ENCODE measurements at places on chromosomes 7 and 10. TPM values are rescaled to one million over a fixed set of nuclear protein-coding genes. Genes with fewer than 3 reads are reported as not detected.

DNA sequence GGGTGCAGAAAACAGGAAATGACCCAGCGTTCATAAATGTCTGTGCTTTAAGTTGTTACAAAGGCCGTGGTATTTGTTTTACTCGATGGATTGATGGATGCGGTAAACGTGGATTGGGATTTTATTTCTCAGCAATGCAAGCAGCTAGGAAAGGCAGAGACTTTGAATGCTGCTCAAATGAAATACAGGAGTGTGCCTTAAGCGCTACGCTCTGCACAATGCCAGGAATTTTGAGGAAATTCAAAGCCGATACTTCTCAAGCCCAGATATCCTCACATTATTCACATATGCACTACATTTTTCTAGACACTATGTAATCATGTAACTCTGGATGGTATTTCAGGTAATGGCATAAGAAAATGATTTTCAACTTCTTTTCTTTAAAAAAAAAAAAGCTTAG, 514.3 kb upstream of the ADARB2 start:
- H3K27me3 ChIP-seq: no peaks in the 10 kb centered on the region
- no peaks in the 10 kb centered on the region for H3K4me1 ChIP-seq
- no peak overlapping the region for H3K4me3 ChIP-seq
- DNase-seq: no peak
- H3K36me3 ChIP-seq: no peaks in the 10 kb centered on the region

DNA sequence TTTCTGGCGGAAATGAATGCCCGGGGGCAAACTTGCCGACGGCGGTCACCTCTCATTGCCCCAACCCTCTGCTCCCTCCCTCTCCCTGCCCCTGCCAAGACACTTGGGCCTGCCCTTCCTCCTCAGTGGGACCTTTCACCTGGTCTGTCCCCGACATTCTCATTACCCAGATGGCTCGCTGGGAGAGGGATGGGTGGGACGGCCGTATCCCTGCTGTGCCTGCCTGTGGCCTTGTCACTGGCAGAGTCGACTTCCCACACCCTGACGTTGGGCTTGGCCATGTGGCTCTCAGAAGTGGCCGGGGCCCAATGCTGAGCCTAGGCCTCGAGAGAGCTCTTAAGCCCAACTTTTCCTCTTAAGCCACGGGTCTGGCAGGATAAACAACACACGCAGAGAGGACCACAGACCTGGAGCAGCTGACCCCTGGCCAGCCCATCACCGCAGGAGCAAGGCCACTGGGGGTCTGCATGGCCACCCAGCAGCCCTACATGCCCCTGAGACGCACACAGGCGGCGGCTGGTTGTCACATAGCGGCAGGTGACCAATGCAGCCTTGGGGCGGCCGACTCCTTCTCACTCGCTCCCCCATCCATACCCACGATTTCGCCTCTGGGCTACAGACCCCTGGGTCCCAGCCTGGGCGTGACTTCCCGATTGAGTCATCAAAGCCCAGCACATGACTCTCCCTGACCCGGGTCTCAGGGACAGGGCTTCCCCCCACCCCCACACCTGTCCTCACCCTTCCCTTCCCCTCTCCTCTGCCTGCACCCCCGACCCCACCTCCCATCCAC, 40.1 kb downstream of the SLC29A4 start:
- H3K27ac ChIP-seq: no peak overlapping the region
- no peaks in the 10 kb centered on the region for H3K4me1 ChIP-seq
- no peak for DNase-seq
- peaks cover 96% of the 10 kb centered on the region for H3K36me3 ChIP-seq

- H3K27ac ChIP-seq: no peak overlapping the region
- no peaks in the 10 kb centered on the region for H3K36me3 ChIP-seq
- H3K4me3 ChIP-seq: no peak overlapping the region
- no peak for DNase-seq
Observed at GRCh38 chr7:124550036-124550435, 215.6 kb downstream of the GPR37 start.

DNA sequence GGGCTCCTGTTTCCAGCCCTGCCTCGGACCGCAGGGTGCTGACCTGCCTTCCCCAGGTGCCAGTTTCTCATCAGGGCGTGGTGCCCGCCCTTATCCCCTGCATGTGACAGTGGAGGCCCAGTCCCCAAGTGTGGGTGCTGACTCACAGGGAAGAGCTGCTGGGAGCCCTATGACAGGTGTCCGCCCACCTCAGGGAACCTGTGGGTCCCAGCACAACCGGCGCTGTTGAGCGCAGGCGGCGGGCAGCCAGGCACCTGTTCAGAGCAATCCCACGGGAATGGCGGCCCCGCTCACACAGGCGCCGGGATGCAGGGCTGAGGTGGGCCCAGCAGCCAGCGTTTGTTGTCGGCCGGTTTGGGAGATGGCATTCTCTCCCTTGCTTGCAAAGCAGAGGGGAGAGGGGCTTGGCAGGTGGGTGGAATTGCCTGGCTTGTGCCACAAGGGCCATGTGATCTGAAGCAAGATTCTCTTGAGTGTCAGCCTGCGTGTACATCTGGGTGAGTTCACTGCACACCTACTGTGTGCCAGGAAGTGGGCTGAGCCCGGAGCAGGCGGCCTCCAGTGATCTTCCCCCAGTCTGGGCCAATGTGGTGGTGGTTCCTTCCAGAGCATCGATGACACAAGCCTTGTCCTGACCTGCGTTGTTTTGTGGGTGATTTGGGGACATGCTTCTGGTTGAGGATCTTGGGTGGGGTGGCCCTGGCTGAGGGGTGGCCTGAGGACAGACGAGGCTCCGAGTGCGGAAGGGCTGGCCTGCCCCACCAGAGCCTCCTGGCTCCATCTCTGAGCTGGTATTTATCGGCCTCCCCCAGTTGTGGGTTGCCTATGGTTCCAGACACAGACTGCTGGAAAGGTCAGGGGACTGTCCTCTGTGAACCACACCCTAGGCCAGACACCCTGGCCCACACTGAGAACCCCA, 2.4 kb downstream of the PWWP2B start:
- no peaks in the 10 kb centered on the region for H3K27me3 ChIP-seq
- H3K36me3 ChIP-seq: peaks cover under 1% of the 10 kb centered on the region
- H3K4me3 ChIP-seq: peak overlapping the region; percentile 97
- DNase-seq: peak; percentile 75
- peak overlapping the region; percentile 96 for H3K27ac ChIP-seq
- H3K4me1 ChIP-seq: peaks cover 84% of the 10 kb centered on the region

- no peak overlapping the region for H3K27ac ChIP-seq
- H3K27me3 ChIP-seq: no peaks in the 10 kb centered on the region
- no peaks in the 10 kb centered on the region for H3K4me1 ChIP-seq
- no peaks in the 10 kb centered on the region for H3K36me3 ChIP-seq
Observed at GRCh38 chr10:115355162-115355760, 262.1 kb downstream of the ATRNL1 start.

- no peak overlapping the region for H3K4me3 ChIP-seq
- DNase-seq: no peak
- no peaks in the 10 kb centered on the region for H3K4me1 ChIP-seq
- H3K36me3 ChIP-seq: no peaks in the 10 kb centered on the region
- H3K27ac ChIP-seq: no peak overlapping the region
Observed at GRCh38 chr7:90433221-90433620, 30.0 kb downstream of the CLDN12 start.

- no peak for DNase-seq
- H3K4me1 ChIP-seq: no peaks in the 10 kb centered on the region
- no peaks in the 10 kb centered on the region for H3K36me3 ChIP-seq
- no peaks in the 10 kb centered on the region for H3K27me3 ChIP-seq
- no peak overlapping the region for H3K4me3 ChIP-seq
Observed at GRCh38 chr7:156223935-156224832, 411.9 kb upstream of the SHH start.

DNA sequence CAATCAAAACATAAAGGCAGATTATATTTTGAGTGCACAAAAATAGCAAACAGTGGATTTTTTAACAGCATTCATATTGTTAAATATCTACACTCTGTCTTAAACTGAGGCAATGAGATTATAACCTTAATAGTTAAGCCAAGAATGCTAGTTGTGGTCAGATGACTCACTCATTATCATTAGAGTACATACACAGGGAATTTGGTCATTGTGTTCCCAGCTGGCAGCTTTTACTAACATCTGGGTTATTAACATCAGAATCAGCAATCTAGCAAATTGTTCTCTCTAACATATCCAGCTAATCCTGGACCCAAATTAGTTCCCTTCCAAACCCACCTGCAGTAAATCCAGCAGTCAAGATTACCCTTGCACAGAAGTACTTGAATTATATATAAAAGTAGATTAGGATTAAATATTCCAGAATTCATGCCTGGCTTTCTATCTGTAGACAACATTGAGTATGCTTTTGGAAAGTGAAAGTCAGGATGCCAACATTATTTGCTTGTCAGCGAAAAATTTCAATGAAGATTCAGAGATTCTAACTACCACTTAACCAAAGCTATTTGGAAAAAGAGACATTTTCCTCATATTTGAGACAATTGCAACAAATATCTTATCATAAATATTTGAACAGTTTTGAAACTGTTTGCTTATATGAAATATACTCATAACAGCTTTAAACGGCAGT, 1035.6 kb upstream of the PHF14 start:
- H3K27ac ChIP-seq: no peak overlapping the region
- H3K4me1 ChIP-seq: no peaks in the 10 kb centered on the region
- peak; percentile 5 for DNase-seq
- no peaks in the 10 kb centered on the region for H3K27me3 ChIP-seq
- no peaks in the 10 kb centered on the region for H3K36me3 ChIP-seq

DNA sequence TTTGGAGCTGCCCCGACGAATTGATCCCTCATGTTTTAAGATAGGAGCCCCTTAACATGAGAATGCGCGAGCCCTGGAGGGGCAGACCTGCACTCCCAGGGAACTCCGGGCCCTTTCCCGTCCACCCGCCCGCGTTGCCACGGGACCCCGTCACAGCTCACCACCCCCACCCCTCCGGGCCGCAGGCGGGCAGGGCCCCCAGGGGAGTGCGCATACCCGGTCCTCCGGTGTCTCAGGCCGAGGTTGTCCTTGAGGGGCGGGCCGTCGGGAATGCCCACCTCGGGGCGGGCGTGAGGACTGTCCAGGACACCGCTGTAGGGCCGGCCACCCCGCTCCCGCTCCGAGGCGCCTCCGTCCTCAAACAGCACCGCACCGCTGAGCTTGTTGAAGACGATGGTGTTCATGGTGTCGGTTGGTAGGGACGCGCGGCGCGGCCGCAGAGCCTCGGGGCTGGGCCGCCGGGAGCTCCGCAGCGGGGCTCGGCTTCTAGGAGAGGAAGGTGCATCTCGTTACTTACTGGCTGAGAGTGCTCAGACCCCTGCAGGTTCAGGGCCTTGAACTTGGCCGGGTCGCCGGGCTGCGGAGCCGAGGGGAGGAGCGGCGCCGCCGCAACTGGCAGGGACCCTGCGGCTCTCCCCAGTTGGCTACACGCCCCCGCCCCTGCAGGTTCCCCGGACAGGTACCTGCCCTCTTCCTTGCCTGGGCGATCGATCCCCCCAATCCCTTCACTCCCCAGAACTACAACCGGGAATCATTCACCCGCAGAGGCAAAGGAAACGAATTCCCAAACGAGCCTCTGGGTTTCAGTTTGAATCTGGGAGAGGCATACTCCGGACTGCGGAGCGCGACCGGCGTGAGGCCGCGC, 2.4 kb downstream of the MKX start:
- H3K27ac ChIP-seq: no peak overlapping the region
- H3K27me3 ChIP-seq: no peaks in the 10 kb centered on the region
- no peaks in the 10 kb centered on the region for H3K36me3 ChIP-seq
- peak overlapping the region; percentile 76 for H3K4me3 ChIP-seq
- peaks cover 51% of the 10 kb centered on the region for H3K4me1 ChIP-seq

Gene MLXIPL
- total RNA-seq: 16.1 TPM

- no peak overlapping the region for H3K4me3 ChIP-seq
- H3K27ac ChIP-seq: no peak overlapping the region
- no peaks in the 10 kb centered on the region for H3K27me3 ChIP-seq
- H3K4me1 ChIP-seq: peaks cover 11% of the 10 kb centered on the region
Observed at GRCh38 chr10:96959733-96960132, 127.6 kb downstream of the LCOR start.

Gene IL2RA
- total RNA-seq: 1.5 TPM

DNA sequence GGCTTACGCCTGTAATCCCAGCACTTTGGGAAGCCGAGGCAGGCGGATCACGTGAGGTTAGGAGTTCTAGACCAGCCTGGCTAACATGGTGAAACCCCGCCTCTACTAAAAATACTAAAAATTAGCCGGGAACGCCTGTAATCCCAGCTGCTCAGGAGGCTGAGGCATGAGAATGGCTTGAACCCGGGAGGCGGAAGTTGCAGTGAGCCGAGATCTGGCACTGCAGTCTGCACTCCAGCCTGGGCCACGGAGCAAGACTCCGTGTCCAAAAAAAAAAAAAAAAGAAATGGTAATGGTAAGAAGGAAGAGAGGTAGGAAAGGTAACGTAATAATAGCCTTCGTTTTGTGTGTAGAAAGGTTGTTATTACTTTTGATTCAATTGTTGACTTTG, 1.2 kb downstream of the HSPA14 start:
- H3K27me3 ChIP-seq: no peaks in the 10 kb centered on the region
- DNase-seq: no peak
- peaks cover 41% of the 10 kb centered on the region for H3K36me3 ChIP-seq
- H3K4me3 ChIP-seq: peak overlapping the region; percentile 96
- peaks cover 19% of the 10 kb centered on the region for H3K4me1 ChIP-seq
- H3K27ac ChIP-seq: peak overlapping the region; percentile 96

DNA sequence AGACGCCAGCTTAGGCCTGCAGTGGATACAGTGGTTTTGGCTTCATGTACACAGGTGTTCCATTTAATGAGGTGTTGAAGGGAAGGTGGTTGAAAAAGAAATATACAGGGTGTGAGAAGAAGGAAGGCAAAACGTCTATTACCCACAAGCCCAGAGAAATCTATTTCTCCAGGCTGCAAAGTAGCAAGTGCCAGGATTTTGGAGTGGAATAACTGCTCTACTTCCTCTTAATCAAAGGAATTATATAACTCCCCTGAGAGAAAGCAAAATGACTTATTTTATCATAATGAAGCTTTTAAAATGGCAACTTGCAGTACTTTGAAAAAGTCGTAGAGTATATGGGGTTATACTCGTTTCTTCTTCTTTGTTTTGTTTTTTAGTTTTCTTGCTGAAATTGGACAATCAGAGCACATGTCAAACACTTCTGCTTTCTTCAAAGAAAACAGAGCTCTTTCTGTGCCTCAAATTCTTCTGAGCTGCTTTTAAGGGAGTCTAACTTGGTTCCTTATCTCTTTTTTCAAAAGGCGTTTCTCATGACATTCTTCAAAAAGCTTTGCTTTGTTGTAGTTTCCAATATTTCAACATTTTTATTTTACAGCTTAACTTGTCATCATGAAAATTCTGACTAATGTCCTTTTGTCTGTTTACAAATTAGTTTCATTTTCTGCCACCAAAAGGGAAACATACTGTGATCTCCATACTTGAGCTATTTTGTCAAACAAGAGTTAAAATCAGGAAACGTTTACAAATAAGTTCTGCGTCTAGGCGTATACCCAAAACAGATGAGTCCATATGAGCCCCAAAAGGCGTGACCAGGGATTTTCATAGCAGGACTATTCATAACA, 289.7 kb downstream of the FRMD4A start:
- H3K4me3 ChIP-seq: no peak overlapping the region
- H3K4me1 ChIP-seq: no peaks in the 10 kb centered on the region
- no peaks in the 10 kb centered on the region for H3K27me3 ChIP-seq
- H3K27ac ChIP-seq: no peak overlapping the region

- H3K27ac ChIP-seq: no peak overlapping the region
- no peaks in the 10 kb centered on the region for H3K27me3 ChIP-seq
- H3K4me3 ChIP-seq: no peak overlapping the region
- DNase-seq: no peak
Observed at GRCh38 chr10:17652585-17652984, 8.6 kb downstream of the STAM start.

All from stomach (tissue), 19 donors.